ENCODE measurements at places on chromosomes 6 and 20. TPM values are rescaled to one million over a fixed set of nuclear protein-coding genes. Genes with fewer than 3 reads are reported as not detected.

GRCh38 chr20:9475456-9475855 lies 38.9 kb upstream of the LAMP5 start:
- no peak for DNase-seq

DNA sequence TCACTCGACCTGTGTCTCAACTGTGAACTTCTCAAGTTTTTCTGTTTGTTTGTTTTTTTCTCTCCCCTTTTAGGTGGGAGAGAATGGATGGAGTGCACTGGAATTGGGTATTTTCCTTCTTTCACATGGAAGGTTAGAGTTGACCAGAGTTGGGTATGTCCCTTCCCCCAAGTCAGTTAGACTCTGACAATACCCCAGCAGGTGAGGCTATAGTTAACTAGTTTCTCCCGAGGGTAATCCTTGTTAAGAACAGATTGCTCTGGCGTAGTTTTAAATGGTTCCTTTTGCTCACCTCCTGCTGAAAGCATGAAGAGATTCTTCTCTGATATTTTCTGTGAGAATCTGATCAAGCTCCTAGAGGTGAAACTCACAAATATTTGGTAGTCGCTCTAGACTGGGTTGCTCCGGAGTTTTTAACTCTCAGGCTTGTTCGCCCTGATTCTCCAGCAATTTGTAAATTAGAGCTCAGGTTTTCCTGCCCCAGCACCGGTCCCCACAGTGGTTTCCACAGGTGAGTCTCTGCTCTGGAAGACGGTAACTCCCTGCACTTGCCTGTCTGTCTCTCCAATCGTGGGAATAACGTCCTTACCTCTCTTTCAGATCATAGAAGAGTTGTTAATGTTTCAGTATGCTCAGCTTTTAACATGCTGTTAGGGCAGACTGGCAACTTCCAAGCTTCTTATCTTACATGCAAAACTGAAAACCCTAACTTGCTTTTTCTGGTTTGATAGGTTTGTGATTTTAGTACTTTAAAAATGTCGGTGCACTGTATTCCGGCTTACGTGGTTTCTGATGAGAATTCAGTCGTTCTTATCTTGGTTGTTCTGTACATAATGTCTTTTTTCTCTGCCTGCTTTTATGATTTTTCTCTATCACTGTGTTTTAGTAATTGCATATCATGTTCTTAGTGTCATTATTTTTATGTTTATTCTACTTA lies 111.2 kb upstream of the HIVEP1 start:
- DNase-seq, result no peak

DNA sequence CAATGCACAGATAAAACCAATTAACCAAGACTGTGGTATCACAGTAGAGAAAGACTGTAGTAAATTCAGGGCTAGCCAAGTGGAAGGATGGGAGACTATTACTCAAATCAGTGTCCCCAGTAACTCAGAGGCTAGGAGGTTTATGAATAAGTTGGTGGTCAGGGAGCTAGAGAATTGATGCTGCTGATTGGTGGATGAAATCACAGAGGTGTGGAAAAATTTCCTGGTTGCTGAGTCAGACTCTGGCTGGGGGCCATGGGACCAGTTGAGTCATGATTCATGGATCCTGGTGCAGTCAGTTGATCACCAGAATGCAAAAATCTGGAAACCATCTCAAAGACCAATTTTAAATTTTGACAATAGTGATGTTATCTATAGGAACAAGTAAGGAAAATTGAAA lies 555.9 kb downstream of the C6orf118 start:
- DNase-seq, result no peak

DNA sequence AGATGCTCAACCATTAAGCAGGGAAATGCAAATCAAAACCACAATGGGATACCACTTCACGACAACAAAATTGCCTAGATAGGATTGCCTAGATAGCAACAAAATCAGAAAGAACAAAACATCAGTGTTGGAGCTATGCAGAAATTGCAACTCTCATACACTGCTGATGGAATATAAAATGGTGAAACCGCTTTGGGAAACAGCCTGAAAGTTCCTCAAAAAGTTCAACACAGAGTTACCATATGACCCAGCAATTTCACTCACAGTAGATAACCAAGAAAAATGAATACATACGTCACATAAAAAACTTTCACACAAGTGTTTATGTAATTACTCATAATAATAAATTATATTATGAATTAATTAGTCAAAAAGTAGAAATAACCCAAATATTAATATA lies 78.3 kb downstream of the MAFB start:
- no peak for DNase-seq

- no peak for DNase-seq
Observed at GRCh38 chr6:152117156-152118133, 310.0 kb downstream of the ESR1 start.

DNA sequence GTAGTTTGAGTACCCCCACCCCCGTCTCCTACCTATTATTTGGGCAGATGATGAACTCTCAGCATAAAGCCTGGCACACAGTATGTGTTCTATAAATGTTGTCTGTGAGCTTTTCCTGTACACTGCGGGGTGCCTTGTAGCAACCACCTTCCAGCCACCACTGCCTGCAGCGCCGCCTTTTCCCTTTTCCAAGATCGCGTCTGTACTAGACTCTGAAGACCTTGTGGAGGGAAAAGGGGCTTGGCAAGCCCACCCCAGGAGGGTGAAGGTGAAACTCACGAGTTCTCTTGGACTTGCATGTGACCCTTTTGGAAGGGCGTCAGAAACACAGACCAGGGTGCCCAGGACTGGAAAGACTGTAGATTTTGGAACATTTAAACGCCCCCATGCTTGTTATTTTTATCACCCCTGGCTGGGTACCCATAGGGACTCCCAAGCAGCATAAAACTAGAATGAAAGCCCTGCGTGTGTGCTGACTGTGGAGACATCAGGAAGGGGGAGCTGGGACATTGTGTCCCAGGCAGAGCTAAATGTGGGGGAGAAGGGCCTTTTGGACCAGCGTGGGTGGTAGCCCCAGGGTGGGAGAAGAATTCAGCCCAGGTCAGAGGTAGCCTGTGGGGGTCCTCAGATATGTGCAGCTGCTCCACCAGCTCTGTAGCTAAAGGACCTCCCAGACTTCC lies 8.3 kb downstream of the BAK1 start:
- DNase-seq, result no peak

DNA sequence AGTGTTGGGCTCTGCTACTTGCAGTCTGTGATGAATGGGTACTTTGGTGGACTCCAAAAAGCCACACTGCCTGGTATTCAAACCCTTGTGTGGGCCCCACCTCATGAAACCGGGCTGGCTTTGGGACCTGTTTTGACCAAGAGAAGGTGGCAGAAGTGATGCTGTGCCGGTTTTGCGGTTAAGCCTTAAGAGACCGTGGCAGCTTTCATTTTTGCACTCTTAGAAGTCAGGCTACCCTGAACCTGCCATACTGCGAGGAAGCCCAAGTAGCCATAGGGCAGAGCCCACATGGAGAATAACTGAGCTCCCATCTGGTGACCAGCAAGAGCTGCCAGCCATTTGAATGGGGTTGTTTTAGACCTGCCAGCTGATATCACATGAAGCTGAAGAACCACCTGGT lies 10.2 kb downstream of the SULF2 start:
- DNase-seq, result no peak

DNA sequence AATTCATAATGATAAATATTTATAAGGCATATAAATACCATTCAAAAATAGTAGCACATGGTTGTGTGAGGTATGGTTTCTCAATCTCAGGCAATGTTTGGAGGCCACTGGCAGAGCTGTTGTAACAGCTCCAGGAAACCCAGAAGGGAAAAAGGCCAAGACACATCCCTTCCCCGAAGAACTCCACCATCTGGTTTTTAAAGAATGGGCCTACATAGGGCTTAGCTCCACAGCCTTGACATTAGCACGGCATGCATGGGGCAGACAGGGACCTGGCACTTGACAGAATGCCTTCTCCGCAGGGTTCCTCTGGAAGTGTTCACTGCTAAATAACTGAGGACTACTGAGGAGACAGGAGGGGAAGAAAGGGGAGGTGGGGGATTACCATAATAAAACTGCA lies 16.1 kb upstream of the FOXO3 start:
- DNase-seq, result no peak

GRCh38 chr6:36599791-36600209 lies 5.6 kb downstream of the SRSF3 start:
- DNase-seq, result no peak

DNA sequence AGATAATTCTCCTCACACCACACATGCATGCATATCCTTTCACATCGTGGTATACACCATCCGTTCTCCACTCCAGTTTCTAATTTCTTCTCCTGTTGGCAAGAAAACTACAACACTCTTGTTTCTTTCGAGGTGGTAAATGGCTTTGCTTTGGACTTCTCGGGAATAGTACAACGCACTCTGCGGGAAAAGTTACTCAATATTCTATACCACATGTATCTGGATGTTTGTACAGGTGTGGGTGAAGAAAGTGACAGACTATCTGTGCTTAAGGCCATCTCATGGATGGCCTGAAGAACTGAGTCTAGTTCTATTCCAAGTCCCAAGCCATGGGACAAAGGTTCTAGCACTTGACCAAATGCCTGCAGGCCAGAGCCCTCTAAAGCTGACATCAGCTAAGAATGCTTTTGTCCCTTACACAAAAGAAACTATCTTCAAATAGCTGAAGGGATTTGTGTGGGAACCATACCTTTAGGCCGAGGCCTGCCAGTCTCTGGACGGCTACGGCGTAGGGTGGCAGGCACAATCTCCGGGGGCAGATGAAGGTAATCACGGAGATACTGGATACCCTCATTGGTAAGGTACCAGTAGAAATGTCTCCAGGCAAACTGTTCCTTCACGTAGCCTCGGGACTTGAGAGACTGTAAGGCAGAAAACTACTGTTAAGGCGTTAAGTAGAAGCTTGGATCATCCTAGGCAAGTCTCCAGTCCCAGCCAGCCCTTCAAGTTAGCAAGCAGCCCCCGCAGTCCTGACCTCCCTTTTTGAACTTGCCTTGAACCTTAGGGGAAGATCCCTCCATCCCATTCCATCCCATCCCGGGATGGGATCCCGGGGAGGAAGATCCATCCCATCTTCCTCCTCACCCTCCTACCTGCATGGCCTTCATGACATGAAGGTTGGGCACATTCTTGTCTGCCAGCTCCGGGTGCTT lies 1.4 kb downstream of the RPS10 start:
- DNase-seq, result no peak

GRCh38 chr6:98514796-98515195 lies 319.6 kb upstream of the POU3F2 start:
- no peak for DNase-seq

- no peak for DNase-seq
Observed at GRCh38 chr6:154847318-154847717, 114.1 kb downstream of the SCAF8 start.

DNA sequence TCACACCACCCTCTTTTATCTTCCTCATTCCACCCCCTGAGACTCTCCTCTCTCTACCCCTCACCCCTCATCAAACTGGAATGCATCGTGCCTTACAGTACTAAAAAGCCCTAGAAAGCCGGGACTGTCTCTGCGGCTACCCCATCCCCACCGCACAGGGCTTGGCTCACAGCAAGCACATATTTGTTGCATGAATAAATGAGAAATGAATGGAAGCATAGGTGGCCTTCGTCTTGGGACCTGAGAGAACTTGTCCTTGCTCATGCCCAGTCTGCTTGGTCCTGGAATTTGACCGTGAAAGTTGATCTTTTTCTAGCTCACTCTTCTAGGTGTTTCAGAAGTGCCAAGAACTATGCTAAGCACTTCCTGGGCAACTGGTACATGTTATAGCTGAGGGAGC lies 53.3 kb downstream of the APCDD1L start:
- DNase-seq, result no peak

DNA sequence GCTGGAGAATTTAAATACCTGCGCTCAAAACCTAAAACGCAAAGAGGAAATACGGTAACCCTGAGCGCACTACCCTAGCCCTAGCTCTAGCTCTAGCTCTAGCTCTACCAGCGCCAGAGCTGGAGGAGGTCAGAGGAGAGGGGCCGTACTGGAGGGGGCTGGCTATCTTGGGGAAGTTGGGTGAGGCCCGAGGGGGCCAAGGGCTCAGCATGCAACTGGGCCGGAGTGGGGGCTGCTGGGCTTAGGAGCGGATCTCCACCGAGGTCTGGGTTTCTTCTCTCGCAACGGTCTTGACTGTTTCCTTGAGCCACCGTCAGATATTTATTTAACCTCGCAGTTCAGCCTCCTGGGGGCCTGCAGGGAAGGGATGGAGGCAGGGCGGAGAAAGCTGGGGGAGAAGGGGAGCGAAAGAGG lies 91.0 kb downstream of the NCR2 start:
- no peak for DNase-seq

- no peak for DNase-seq
Observed at GRCh38 chr6:150208611-150209352, 65.9 kb downstream of the PPP1R14C start.

DNA sequence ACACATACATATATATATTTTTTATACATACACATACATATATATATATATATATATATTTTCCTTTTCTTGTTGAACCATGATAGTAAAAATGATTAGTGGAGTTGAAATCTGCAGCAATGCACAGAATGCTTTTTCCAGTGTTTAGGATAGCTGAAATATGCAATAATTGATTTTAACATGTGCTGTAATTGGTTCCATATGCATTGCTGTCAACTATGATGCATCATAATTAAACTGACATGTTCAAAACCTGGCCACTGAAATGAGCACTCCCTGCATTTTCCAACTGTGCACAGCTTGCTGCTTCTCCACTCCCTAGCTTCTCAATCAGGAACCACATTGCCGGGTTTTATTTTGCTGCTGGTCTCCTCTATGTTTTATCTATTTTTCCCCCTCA lies 358.3 kb downstream of the PAX1 start:
- no peak for DNase-seq

DNA sequence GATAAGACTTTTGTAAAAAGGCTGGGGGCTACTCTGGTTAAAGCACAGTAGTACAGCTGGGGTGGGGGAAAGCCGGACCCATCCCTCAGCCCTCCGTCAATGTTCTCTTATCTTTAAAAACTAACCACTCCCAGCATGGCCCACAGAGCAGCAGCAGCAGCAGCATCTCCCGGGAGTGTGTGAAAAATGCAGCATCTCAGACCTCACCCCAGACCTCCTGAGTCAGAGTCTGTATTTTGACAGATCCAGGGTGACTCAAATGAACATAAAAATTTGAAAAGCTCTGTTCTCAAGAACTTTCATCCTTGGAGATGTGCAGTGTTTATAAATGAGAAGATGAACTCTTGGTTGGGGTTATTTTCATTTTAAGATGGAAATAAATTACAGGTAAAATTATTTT lies 277.7 kb upstream of the ECI2 start:
- DNase-seq, result no peak

GRCh38 chr20:23362392-23363256 lies 642 bp downstream of the GZF1 start:
- DNase-seq, result peak; percentile 46

DNA sequence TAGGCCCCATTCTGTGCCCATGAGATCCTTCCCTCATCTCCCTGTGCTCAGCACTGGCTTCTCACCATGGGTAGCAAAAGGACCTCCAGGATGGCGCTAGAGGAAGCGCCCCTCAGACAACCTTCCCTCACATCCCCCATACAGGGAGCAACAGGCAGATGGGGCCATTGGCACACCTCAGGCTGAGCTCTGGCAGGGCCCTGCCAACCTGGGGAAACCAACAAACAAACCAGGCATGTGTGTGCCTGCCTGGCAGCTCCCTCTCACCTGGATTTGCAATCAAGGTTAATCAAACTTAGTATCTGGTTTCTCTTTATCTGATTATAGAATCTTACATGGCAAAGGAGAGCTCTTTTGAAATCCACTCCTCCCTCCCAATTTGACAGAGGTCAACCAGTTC lies 134.9 kb downstream of the SLC23A2 start:
- no peak for DNase-seq

PAX1 gene
- not detected for total RNA-seq

HLA-DRA gene
- total RNA-seq, result 44.3 TPM

SLC2A10 gene
- total RNA-seq, result 28.3 TPM

TMEM200A gene
- 51.4 TPM for total RNA-seq
